BE2C (cell line): ENCODE measurements at places on chromosomes 13 and 19.

- DNase-seq, result no peak
Observed at GRCh38 chr13:84641491-84641890, 759.2 kb upstream of the SLITRK1 start.

GRCh38 chr19:56877069-56877715 lies 36.7 kb upstream of the PEG3 start:
- DNase-seq, result no peak

DNA sequence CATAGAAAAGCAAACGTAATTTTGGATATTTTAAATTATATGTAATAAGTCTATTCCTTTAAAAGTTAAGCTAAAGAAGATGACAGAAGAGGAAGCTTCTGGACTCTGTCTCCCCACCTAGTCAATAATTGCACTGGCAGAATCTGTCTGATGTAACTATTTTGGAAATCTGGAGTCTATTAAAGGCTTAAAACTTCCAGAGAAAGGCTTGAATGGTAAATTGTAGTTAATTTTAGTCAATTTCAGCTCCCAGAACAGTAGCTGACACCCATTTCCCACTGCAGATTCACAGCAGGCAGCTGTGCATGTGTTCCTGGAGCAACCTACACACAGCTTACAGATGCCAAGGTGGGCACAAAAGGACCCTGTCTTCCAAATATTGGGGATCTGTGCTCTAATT lies 304.1 kb downstream of the PCDH20 start:
- no peak for DNase-seq

DNA sequence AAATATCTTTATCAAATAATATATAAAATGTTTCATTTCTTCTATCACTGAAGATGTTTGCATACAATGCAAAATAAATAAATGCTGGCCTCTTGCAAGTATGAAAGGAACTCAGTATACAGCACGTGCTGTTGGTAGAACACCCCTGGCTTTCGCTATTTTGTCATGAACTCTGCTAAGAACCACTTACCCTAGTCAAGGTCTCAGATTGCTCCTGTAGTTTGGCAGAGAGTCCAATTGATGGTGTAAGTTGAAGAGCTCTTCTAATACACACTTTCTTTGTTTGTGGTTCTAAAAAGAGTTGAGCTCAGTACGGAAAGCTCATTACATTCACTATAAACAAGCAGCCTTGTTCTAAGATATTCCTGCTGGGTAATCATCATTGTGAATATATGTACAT lies 1258.9 kb downstream of the EFNB2 start:
- no peak for DNase-seq
